ENCODE measurements at places on chromosomes 1 and 21. TPM values are rescaled to one million over a fixed set of nuclear protein-coding genes. Genes with fewer than 3 reads are reported as not detected.
A peak's percentile ranks its signal among the peaks of the same experiment; 100 is the strongest.

MPL gene
- 0.78 TPM for polyA plus RNA-seq

- no peak for DNase-seq
These were observed 42.0 kb upstream of the PALMD start for GRCh38 chr1:99603699-99604560.

NAXE gene
- polyA plus RNA-seq: 76.4 TPM

DNA sequence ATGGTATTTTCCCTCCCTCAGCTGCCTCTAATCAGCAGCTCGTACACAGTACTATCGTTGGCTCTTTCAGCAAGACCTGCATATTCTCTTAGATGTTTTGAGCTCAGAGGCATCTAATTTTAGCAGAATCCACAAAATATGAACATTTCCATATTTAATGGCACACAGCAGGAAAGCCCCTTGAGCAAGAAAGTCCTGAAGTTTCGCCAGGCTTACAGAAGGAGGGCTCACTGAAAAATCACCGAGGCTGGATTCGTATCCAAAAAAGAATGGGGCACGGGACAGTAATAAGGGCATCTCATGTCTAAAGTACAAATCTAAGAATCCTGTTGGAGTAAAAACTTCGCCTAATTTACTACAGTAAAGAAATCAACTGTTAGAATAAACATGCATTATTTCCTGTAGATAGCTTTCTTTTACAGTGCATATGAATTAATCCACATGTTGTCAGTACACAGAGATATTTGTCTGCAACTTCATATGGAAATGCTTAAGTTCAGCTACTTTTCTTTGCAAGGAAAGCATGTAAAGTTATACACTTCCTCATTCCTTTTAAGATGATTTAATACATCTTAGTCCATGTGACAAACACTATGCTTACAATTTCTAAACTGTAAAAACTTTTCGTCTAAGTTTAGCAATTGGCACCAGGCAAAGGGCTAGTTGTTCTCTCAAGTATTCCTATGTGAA is 1205.3 kb upstream of the ADGRL4 start:
- DNase-seq: no peak

- DNase-seq: no peak
These were observed 29.9 kb upstream of the HJV start for GRCh38 chr1:146051452-146051851.

DNA sequence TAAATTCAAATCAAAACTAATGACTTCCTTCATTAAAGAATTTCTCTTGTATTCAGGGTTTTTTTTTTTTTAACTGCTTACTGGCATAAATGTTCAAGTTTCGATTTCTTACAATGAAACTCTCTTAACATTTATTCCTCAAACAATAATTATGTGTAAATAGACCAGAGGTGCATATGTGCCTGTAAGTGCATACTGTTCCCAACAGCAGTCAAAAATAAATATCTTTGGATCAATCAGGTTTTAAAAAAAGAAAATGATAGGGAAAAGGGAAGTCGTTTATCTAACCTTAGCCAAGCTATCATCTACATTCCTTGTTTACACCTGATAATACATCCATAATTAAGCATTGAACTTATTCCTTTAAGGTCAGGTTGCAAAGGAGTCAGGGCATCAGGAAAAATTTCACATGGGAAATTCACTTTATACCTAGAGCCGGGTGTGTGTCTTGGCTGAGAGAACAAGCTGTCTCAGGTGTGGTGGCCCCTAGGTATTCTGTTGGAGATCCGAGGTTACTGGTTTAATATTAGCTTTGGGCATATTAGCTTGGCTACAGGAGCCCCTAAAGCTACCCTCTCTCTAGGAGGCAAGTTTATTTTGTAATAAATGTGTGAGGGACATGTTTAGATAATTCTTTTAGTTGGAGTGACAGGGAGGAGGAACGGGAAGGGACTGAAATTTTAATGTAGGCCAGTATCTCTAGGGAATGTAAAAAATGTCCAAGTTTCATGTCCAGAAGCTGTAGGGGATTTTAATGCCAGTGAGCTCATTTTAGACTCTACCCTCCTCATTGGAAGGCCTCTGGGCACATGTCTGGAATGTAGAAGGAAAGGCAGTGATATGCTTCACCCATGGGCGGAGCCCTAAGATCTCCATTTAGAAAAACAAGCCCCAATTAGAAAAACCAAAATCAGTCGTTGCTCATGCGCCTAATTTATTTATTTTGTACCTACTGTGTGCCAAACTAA is 327.9 kb upstream of the PROX1 start:
- no peak for DNase-seq

OR2AK2 gene
- not detected for polyA plus RNA-seq

TCHH gene
- 0.04 TPM for polyA plus RNA-seq

SERPINC1 gene
- 0.79 TPM for polyA plus RNA-seq

DNA sequence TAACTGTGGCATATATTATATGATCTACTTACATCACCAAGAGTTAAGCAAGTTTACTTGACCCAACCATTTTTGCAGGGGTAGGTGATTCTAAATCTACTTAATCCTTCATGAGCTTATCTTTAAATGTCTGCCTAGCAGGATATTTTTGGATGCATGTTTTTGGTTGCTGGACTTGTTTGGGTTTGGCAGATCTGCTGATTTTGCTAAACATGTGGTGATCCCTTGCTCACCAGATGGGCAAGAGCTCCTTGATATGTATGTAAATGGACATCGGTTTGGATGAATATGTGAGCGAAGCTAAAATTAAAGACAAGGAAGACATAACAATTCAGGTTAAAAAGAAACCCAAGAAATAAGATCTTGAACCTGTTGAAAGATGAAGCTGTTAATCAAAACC is 36.7 kb downstream of the FMN2 start:
- DNase-seq: no peak

GRCh38 chr1:205354259-205355074 is 2.3 kb downstream of the KLHDC8A start:
- DNase-seq: no peak

GRCh38 chr1:12305377-12305776 is 75.5 kb downstream of the VPS13D start:
- no peak for DNase-seq

GRCh38 chr1:235012436-235013210 is 116.0 kb downstream of the TOMM20 start:
- no peak for DNase-seq

GRCh38 chr1:239112101-239112935 is 274.1 kb upstream of the CHRM3 start:
- DNase-seq: no peak

S100A7A gene
- polyA plus RNA-seq: not detected

DNA sequence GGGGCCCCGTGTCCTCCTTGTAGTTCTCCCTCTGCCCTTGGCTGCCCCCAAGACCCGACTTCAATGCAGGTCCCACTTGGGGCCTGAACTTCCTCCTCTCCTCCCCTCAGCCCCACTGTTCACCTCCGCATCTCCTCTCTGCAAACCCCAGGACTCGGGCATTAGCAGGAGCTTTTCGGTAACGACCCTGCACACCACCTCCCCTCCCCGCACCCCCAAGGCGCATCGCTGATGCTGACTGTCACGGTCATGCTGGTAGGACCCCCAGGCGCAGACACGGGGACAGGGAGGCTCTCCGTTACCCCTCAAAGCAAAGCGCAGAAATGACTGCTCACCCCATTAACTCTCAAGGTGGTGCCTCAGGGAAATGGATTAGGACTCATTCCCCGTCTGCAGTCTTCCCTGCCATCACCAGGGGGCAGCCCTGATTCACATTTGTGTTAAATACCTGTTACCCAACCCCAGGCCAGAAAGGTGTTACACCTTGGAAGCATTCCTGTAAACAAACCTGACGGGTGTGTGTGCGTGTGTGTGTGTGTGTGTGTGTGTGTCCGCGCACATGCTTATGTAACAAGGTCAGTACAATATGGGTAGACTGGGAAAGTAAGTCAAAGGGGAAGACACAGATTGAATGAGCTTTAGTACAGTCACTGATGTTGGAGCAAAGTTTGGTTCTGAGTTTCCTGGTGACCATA is 6.4 kb upstream of the GUCA2B start:
- DNase-seq: peak; percentile 58

GRCh38 chr1:74570797-74571492 is 58.5 kb upstream of the LRRC53 start:
- no peak for DNase-seq

- no peak for DNase-seq
These were observed 20.1 kb upstream of the DISP3 start for GRCh38 chr1:11458811-11459275.

- no peak for DNase-seq
These were observed 54.4 kb downstream of the SNRPE start for GRCh38 chr1:203915811-203916210.

GRCh38 chr21:41675574-41675973 is 91.3 kb downstream of the RIPK4 start:
- no peak for DNase-seq

GRCh38 chr1:161052899-161053298 is 7.1 kb upstream of the USF1 start:
- no peak for DNase-seq

DNA sequence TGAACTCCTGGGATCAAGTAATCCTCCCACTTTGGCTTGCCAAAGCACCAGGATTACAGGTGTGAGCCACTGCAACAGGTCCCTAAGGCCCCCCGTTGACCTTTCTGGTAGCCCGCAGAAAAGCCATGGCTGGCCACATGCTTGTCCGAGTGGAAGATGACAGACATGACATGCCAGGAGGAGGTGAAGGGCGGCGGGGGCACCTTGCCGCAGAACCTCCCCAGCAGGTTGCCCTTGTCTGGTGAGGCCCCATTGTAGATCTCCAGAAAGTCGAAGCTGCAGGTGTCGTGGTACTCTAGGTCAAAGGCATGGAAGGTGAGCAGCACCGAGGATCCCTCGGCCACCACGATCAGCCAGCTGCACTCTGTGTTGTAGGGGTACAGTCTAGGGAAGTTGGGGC is 8.4 kb downstream of the CDCP2 start:
- no peak for DNase-seq

- no peak for DNase-seq
These were observed 48.4 kb downstream of the SNX7 start for GRCh38 chr1:98709906-98710305.

DNA sequence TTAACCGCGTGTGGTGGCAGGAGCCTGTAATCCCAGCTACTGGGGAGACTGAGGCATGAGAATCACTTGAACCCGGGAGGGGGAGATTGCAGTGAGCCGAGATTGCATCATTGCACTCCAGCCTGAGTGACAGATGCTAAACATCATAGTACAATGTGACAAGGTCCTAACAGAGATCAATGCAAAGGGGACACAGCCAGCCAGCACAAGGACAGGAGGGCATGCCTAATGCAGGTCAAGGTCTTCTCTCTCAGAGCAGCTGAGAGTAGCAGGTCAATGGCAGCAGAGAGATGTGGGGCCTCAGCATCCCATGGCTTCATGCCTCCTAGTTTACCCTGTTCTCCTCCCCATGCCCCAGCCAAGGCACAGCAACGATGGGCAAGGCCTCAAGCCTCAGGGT is 3.0 kb upstream of the SMIM11 start:
- no peak for DNase-seq

DNA sequence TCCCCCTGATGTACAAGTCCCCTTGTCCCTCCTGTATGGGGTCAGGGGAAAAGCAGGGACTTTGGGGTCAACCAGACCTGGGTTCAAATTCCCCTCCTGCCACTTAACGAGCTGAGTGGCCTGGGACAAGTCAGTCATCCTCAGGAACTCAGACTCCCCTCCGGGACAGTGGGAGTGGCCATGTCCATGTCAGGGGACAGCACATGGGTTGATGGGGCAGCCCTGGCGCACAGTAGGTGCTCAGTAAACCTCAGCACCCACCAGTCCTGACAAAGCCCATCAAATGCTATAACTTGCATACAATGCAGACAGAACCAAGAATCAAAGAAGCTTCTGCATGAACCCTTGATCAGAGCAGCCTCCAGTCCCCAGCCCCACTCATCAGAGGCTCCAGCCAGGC is 30.0 kb downstream of the MATN1 start:
- DNase-seq: no peak

THEM5 gene
- polyA plus RNA-seq: 1.5 TPM

GRCh38 chr1:172112576-172112975 is 271.3 kb downstream of the DNM3 start:
- DNase-seq: no peak

DNA sequence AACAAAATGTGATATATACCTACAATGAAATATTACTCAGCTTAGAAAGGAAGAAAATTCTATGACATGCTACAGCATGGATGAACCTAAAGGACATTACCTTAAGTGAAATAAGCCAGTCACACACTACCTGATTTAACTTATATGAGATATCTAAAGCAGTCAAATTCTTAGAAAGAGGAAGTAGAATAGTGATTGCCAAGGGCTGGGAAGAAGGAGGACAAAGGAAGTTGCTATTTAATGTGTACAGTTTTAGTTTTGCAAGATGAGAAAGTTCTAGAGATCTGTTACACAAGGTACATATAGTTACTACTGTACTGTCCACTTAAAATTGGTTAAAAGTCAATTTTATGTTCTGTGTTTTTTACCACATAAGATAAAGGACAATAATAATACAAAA is 87.5 kb upstream of the KCTD3 start:
- no peak for DNase-seq

DNA sequence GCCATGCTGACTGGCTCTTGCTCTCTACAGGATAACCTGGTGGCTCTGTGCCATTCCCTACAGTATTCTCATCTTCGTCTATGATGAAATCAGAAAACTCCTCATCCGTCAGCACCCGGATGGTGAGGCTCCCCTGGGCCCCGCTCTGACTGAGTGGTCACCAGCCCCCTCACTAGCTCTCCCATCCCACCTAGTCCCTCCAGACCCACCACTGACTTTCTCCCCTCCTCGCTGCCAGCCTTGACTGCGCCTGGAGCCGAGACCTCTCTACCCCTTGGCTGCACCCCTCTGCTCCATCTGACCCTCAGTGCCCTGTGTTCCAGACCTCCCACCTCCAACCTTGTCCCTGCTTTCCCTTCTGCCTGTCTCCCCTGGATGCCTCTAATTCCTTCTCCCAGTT is 4.1 kb upstream of the CASQ1 start:
- DNase-seq: no peak

DNA sequence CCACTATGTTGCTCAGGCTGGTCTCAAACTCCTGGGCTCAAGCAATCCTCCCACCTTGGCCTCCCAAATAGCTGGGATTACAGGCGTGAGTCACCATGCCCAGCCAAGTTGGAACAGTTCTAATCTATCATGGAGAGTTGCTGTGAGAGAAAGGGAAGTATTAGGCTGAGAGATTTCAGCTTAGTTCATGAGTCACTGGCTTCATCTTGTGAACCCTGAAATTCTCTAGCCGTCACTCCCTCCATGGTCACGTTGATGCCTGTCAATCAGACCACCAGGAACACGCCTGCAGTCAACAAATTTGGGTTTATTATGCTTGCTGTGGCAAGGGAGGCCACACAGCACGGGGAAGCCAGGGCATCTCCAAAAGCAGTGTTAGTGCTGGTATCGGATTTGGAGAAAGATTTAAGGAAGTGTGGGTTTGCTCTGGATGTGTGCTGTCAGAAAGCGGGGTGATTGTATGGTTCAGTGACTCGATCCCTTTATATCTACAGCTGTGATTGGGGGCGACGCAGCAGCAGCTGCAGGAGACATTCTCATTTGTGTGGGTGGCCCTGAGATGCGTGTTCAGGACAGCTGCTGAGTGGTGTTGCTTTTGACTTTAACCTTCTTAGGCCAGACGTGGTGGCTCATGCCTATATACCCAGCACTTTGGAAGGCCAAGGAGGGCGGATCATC is 18.7 kb downstream of the UQCRHL start:
- DNase-seq: no peak

GRCh38 chr1:216926720-216927510 is 203.7 kb upstream of the ESRRG start:
- DNase-seq: no peak

All from renal cortex interstitium (tissue), 15 donors.